ENCODE measurements at places on chromosomes 1 and 21. TPM values are rescaled to one million over a fixed set of nuclear protein-coding genes. Genes with fewer than 3 reads are reported as not detected.
A peak's percentile ranks its signal among the peaks of the same experiment; 100 is the strongest.

The CEPT1 gene
- 10.3 TPM for polyA plus RNA-seq

The TPTE gene
- not detected for polyA plus RNA-seq

The INAVA gene
- 0.07 TPM for polyA plus RNA-seq

GRCh38 chr1:192913683-192914082, 104.8 kb downstream of the RGS2 start:
- DNase-seq, result no peak

- peak; percentile 81 for DNase-seq
Observed at GRCh38 chr21:41878831-41879189, 334 bp downstream of the PRDM15 start.

DNA sequence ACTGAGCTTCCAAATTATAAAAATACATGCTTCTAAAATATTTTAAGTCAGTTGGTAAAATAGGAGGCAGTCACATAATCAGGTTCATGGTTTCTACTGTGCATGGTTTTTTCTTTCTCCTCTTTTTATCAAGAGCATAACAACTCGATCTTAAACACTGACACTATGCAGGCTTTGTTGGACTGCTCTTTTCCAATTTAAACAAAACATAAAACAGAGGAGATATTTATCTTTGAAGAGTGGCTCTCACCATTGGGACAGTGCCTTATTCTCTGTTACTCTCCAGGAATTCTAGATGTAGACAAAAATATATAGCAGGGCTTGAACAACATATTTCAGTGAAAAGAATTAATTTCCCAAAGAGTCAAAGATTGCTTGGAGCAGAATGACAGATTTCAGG, 883.5 kb upstream of the ADGRL2 start:
- no peak for DNase-seq

DNA sequence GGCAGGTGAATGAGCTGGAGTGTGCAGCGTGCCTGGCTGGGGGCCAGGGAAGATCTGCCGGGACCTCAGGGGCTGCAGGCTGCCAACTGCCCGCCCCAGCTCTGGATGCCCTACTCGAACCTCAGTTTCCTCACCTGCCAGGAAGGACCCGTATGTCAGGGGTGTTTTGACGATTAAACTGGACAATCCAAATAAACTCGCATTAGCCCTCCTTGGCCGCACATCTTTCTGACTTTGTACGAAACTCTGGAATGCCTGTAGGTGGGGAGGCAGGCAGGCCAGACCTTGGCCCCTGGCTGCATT, 8.3 kb upstream of the ZNF669 start:
- DNase-seq, result no peak

GRCh38 chr1:36135796-36136195, 10.8 kb upstream of the COL8A2 start:
- DNase-seq, result no peak

GRCh38 chr21:41367301-41367944, 5.6 kb downstream of the MX2 start:
- DNase-seq, result no peak
